CD4-positive, alpha-beta T cell treated with Interleukin-21 for 1 hour (primary cell): ENCODE measurements at places on chromosomes 2 and 18.
A peak's percentile ranks its signal among the peaks of the same experiment; 100 is the strongest.

GRCh38 chr18:64695851-64696553, 547.1 kb upstream of the LINC00305 start:
- DNase-seq: no peak

DNA sequence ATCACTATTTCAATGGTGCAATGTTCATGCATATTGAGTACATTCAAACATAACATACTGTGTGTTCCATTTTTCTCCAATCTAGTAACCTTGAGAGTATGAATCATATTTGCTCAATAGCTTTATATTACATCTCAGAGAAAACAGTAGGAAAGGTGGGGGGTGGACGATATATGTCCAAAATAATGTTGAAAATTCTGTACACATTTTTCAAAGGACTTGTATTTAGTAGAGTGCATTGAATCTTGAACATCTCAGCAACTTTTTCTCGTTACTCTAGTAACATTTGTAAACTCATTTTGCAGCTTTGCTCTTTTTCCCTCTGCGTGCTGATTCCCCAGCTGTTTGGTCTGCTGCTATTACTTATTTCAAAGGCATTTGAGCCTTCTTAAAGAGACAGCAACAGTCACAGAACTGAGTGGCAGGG, 1487.0 kb downstream of the LRP1B start:
- no peak for DNase-seq

GRCh38 chr2:192535956-192536921, 341.5 kb upstream of the TMEFF2 start:
- no peak for DNase-seq

GRCh38 chr2:3257166-3257565, 120.5 kb downstream of the EIPR1 start:
- no peak for DNase-seq

- DNase-seq: no peak
These were observed 46.2 kb downstream of the FAM168B start for GRCh38 chr2:131046918-131047652.

- DNase-seq: no peak
These were observed 178.0 kb upstream of the SPHKAP start for GRCh38 chr2:228359473-228359872.

DNA sequence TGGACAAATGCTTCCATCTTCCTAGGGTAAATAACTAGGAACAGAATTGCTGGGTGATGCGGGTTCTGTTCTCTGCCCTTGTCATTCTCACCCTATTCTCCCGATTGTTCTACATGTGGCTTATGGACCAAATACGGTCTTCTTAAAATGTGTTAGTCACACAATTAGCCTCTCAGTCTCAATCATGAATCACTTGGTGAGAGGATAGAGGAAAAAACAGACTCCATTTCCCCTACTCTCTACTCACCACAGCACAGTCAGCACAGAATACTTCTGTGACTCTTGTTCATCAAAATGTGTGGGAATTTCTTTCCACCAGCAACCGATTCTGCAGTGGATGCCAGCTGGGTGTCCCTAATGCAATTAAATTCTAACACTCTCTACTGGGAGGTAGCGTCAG, 125.2 kb downstream of the SH3BP4 start:
- no peak for DNase-seq

DNA sequence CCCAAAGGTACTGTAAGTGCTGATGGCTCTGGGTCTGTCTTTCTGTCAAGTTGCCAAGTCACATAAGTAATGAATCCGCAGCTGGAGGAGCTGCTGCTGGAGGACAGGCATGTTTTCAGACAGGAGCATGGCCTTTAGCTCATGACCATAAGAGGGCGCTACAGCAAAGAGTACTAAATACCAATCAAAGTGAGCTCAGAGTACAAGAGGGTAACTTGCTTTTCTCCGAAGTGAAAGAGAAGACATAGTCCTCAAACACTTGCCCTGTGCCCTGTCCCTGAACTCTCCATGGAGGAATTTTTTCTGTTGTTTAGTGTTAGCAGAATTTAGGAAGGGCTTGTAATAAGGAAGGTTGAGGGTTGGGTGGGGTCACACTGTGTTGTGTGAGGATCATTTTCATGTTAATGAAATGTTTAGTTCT, 58.0 kb upstream of the EML6 start:
- peak; percentile 58 for DNase-seq

GRCh38 chr2:181566334-181567032, 90.4 kb downstream of the CERKL start:
- DNase-seq: no peak

- no peak for DNase-seq
These were observed 6.4 kb downstream of the MBOAT2 start for GRCh38 chr2:8997108-8997507.

DNA sequence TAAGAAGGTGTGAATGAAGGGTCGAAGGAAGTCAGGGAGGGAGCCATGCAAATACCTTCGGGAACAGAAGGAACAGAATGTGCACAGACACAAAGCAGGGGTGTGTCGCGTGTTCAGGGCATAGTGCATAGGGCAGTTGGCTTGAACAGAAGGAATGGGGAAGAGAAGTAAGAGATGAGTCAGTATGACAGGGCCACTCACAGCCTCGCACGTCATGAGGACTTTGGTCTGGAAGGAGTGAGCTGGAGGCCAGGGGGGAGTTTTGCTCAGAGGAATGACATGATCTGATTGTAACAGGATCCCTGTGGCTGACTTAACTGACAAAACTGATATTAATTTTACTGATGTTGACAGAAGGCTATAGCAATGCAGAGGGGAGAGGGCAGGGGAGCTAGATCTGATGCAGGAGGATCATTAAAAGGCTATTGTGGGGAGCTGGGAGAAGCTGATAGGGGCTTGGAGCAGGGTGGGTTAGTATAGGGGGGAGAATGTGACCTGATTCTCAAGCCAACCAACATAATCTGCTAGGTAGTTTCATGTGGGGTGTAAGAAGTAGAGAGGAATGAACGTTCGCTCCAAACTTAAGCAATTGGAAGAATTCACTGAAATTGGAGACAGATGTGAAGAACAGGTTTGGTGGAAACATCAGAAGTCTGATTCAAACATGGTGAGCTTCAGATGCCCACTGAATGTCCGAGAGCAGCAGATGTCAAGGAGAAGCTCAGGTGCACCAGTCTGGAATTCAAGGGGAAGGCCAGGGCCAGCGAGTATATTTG, 60.4 kb upstream of the COPS8 start:
- DNase-seq: no peak

DNA sequence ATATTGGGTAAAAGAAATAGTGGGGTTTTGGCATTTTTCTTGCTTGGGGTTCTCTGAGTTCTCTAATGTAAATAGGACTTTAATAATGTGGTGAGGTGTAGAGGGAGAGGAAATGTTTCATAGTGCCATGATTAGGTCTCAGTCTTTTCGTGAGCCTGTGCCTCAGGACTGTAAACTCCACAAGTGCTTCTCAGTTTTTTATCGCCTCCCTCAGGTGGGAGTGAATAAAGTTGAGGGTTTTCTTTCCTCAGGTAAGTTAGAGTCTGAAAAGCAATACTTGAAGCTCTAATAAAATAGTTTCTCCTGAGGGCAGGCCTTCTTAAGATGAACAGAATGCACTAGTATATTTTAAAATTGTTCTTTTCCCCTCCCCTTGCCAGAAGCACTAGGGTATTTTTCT, 243.1 kb upstream of the SETBP1 start:
- DNase-seq: no peak

- no peak for DNase-seq
These were observed 379.1 kb upstream of the FIGN start for GRCh38 chr2:164114937-164115336.

DNA sequence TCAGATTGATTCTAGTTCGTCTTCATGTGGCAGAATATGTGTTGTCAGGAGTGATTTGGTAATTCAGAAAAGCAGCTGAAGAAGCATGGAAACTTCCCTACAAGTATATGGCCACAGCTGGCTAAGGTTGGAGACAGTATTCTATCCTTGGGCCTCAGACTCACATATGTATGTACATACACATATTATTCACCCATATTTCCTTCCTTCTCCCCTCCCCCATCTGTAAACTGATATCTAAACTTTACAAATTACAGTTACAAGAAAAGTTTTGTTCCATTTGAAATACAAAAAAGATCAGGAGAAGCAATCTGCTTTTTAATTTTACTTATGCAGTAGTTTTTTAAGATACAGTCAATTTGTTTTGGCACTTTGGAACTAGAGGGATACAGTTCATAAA, 3.1 kb downstream of the SP3 start:
- no peak for DNase-seq

GRCh38 chr2:186591506-186591890, 1.6 kb downstream of the ITGAV start:
- DNase-seq: no peak

GRCh38 chr2:52956766-52957165, 810.8 kb upstream of the CHAC2 start:
- no peak for DNase-seq

- no peak for DNase-seq
These were observed 8.8 kb downstream of the TMEM37 start for GRCh38 chr2:119440501-119440870.

- no peak for DNase-seq
These were observed 45.5 kb upstream of the NAB1 start for GRCh38 chr2:190603374-190603773.

- DNase-seq: no peak
These were observed 122.2 kb upstream of the NXPH2 start for GRCh38 chr2:138902239-138902871.

GRCh38 chr2:39595116-39595515, 70.6 kb upstream of the TMEM178A start:
- no peak for DNase-seq

- DNase-seq: no peak
These were observed 15.9 kb downstream of the SERPINE2 start for GRCh38 chr2:224023188-224023587.

DNA sequence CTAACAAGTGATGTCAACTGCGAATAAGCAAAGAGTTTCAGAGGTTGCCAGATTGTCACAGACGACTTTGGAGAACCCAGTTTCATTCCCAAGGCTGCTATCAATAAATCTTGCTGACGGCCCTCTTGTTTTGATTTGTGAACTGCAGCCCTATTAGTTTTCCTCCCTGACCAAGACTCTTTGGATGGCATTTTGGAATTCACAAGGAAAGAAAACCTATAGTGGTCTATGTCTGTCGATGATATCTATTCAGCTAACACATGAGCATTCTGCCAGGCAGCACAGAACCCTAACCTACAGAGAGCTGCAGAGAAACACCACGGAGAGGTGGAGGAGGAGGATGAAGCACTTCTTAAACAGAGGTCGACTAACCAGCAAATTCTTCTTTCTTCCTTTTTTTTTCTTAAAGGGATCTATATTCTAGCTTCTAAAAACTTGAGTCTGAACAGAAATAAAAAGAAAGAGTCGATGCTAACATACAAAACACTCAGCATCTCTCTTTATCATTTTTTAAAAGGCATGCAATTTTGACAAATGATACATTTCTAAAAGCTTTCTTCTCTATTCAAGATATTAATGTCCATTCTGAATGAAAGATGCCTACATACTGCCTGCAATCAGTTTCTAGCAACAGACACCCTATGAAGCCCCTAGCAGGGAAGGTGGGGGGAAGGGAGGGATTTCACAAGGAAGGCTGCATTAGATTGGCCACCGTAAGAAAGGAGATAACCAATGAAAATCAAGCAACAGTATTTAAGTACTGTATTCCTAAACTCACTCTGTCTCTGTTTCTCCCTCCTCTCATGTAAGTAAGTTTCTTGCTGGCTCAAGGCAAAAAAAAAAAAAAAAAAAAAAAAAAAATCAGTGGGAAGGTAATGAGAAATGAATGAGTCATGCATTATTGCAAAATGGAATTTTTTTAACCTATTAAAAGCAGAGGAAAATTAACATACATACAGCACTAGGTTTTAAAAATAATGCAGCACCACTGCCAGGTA, 83.0 kb upstream of the CHRNA1 start:
- peak; percentile 16 for DNase-seq

DNA sequence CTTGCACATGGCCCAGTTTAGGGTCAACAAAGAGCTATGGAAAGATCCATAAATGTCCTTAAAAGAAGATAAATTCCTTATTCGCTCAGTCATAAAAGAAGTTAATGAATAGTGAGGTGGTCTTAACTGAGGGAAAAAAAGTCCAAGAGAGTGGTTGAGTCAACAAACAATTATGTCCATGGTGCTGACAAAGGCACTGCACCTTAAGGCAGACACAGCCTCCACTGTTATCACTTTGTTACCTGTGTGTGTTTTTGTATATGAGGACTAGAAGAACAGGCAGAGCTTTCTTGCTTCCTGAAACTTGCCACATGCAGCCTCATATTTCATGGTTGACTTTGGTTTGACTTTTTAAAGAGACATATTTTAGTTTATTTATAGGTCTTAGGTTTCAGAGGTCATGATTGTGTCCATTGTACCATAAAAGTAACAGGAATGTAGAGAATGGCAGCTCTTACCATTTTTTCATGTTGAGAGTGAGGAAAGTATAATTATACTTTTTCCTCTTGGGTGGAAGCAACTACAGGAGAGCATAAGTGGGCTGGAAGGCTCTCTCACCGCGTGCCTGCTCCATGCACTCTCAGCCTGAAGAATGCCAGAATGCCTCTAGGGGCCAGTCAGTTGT, 93.6 kb downstream of the XRCC5 start:
- DNase-seq: no peak

GRCh38 chr18:24372279-24372872, 25.2 kb downstream of the OSBPL1A start:
- no peak for DNase-seq

DNA sequence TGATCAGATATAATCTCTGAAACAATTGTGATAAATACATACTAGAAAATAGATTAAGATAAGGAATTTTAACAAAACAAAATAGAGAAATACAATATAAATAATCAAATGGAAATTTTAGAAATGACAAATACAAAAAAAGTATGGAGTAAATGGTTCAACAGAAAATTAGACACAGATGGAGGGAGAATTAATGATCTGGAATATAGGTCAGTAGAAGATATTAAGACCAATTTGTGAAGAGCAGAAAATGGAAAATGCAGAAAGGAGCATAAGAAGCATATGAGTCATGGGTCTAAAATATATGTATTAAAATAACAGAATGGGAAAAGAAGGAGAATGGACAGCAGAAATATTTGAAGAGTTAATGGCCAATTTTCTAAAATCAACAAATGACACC, 44.4 kb downstream of the FHOD3 start:
- no peak for DNase-seq

DNA sequence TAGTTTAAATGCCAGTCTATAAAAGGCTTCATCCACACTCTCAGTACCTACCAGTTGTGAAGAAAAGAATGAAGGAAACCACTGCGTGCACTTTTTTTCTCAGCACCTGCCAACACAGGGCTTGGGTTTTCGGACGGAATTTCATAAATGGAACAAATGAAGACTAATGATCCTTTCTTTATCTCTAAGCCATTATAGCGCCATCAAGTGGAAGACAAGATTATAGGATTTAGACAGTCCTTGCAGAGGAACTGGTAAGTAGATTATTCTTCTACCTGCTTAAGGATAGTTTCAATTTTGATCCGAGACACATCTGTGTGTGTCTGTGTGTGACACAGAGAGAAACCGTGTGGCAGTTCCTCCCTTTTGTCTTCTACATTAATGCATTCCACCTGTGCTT, 245.6 kb downstream of the NRXN1 start:
- no peak for DNase-seq
